B cell (primary cell): ENCODE measurements at places on chromosomes 12 and 14. TPM values are rescaled to one million over a fixed set of nuclear protein-coding genes. Genes with fewer than 3 reads are reported as not detected.

DNA sequence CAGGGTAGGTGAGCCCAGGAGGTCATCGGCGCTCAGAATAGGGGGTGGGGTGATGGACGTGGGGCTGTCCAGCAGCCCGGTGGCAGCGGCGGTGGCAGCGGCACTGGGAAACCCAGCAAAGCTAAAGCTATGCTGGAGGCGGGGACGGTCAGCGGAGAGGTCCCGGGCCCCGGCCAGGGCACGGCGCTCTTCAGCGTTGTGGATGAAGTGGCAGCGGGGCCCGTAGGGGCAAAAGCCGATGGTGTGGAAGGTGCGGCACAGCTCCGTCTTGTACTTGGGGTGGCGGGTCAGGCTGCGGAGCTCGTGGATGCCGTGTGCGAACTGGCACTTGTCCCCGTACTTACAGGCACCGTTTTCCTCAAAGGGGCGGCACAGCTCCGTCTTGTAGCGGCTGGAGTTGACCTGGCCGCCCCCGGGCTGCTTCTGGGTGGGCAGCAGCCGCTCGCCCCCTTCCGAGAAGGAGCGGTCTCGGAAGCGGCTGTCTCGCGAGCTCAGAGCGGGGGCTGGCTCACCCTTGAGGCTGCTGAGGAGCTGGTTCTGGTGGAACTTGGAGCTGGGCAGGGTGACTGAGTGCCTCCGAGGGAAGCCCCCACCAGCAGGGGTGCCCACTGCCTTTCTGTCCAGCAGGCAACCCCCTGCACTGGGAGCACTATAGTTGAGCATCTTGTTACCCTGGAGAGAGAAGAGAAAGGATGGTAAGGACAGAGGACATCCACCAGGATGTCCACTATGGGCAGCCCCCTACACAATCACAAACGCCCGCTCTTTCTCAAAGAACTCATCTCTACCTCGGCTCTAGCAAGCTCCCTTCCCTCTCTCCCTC lies 2.8 kb downstream of the ZFP36L1 start:
- peak; percentile 50 for DNase-seq

Gene FAM177A1
- 32.1 and 39.4 TPM in 2 replicates for total RNA-seq

DNA sequence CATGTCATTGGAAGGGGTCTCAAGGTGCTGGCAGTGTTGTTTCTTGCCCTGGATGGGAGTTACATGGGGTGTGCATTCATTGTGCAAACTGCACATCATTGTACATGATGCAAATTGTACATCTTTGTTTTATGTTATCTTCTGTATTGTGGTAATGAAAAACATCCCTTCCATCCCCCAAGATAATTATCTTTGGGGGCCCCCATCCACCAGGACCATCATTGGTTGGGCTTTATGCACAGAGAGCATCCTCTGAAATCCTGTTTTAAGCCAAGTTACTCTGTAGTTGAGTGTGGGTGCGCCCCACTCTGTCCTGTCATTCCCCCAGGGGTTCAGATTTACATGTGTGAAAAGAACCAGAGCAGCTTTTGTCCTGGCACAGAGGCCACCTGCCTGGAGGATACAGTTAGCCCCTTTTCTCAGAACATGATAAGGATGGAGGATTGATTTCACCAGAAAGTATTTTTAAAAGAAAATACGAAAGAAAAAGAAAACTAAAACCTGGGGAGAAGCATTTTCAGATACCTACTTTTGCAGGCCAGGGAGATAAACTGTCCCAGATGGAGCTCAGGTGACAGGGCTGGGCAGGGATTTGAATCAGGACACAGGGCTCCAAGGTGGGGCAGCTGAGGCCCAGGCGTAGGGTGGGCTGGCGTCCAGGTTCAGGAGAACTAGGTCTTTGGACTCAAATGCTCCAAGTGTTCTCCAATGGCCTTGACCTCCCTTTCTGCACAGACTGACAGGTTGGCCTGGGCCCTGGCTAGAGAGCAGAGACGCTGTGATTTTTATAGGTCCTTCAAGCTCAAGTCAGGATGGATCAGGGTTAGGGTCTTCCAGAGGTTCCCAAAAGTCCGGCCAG lies 17.2 kb downstream of the WSCD2 start:
- DNase-seq: no peak

Gene SLC25A21
- not detected in 2 replicates for total RNA-seq

DNA sequence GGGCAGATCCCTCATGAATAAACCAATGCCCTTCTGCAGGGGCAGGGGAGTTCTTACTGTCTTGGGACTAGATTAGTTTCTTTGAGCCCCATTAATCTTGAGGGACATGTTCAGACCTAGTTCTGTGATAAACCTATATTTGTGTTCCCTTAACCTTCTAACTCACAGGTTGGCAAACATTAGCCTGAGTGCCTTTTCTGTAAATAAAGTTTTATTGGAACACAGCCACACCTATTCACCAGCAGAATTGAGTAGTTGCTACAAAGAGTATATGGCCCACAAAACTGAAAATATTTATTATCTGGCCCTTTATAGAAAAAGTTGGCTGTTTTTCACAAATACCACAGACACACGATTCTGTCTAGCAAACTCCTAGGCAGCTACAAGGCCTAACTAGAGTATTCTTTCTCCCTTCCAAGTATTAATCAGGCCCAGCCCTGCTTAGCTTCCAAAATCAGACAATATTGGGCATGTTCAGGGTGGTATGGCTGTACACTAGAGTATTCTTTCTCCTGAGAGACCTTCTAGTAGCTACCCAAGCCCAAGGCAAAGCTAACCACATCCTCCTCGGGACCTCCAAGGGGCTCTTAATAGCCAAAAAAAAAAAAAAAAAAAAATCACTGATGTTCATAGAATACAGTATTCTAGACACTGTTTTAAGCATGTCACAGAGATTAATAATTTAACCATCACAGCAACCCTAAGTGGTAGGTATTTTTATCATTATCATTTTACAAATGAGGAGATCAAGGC lies 199.3 kb upstream of the PWP1 start:
- no peak for DNase-seq

DNA sequence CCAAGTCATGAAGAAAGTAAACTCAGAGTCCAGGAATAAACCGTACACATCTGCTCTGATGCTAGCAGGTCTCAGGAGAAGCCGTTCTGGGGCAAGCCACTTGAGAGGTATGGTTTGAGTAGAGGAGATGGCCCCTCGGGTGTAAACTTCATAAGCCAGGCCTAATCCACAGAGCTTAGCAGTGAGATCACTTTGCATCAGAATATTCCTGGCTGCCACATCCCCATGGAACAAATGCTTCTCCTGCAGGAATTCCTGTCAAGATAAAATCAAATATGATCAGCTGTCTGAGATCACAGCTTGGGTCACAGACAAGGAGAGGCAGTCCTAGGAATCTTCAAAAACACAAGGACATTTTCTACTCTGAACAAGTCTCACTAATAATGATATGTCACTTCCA lies 11.2 kb upstream of the MAGOHB start:
- DNase-seq: no peak

DNA sequence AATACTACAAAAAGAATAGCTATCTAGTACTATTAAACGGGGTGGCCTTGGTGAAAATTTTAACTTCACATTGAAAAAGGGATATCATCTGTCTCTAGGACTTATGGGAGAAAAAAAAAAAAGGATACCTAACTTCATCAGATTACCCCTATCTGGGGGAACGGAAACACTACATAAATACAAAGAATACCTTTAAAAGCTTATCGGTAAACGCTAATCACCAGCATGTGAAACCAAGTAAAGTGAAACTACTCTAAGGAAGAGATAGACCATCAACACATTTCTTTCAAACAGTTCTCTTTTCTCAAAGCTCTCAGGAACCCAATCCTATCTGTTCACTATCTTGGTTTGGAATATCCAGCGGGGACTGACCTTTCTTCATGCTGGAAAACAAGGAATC lies 3.5 kb downstream of the KICS2 start:
- DNase-seq: peak; percentile 18

Gene SLC22A17
- total RNA-seq: 0.89 and 0.97 TPM in 2 replicates

GRCh38 chr14:40417777-40418401 lies 985.7 kb upstream of the FBXO33 start:
- peak; percentile 4 for DNase-seq

DNA sequence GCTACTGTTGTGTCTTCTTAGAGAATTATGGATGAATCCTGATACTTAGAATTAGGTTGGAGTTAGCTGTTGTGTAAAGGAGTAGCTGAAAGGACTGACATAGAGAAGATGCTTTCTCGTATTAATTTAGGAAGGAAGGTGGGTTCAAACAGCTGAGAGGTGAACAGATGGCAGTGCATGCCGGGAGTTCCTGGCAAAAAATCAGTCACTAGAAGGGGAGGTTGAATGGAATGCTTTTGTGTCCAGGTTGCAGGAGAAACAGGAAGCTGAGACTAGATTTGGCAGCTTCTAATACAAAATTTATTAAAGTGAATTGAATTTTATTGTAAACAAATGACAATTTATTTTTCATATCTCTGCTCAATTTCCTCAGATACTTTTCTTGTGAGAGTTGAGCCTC lies 70.8 kb downstream of the BTG1 start:
- DNase-seq: no peak

Gene TMEM119
- 0.25 TPM in 1 of 2 replicates, not detected in the other for total RNA-seq

Gene PLEKHG7
- total RNA-seq: 23.2 and 26.7 TPM in 2 replicates

Gene MGP
- total RNA-seq: 0.81 TPM in 1 of 2 replicates, not detected in the other

Gene SRRM4
- total RNA-seq: not detected in 2 replicates

DNA sequence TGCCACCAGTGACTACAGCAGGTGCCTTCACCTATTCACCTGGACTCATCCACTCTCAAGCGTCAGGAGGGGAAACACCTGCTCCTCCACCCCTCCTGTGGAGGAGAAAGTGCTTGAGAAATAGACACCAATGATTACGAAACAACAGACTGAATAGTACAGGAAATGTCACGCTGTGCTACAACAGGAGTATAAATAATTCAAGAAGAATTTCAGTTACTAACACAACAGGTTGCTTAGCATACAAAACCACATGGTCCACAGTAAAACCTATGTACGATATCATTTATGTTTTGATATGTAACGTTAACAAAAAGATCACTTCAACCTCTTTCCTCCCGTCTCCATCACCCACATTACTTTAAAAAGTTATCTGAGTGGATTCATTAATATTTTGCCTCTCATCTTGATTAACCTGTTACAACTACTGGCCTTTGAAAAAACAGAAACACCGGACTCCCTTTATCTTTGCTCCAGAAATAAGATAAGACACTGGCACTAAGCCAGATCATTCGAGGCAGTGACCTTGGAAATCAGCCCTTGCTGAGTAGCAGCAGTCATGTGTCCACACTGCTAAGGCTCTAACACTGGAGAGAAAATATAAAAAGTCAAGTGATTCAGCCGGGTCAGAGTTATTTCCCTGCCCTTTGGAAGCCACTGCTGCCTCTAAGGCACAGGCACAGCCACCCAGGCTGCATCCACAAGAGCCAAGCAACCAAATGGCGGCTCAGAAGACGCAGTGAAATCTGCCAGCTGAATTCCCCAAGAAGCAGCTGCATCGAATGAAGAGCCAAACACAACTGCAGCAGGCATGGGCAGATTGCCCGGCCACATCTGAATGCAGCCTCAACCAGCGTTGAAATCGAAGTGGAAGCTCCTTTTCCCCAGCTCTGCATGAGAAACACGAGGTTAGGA lies 40.9 kb downstream of the NT5DC3 start:
- DNase-seq: no peak

- DNase-seq: peak; percentile 77
These were observed 24.8 kb downstream of the CLECL1 start for GRCh38 chr12:9707864-9708808.

Gene NR1H4
- total RNA-seq: not detected in 2 replicates

GRCh38 chr12:67377021-67377420 lies 107.9 kb downstream of the CAND1 start:
- DNase-seq: no peak

Gene KLRG1
- total RNA-seq: 3.2 and 3.9 TPM in 2 replicates

GRCh38 chr12:81815611-81816010 lies 56.5 kb upstream of the PPFIA2 start:
- no peak for DNase-seq

Gene CPM
- 5.0 and 6.4 TPM in 2 replicates for total RNA-seq

- DNase-seq: peak; percentile 52
These were observed 47.6 kb downstream of the MYBPC1 start for GRCh38 chr12:101642115-101643067.

Gene TAS2R31
- total RNA-seq: 5.0 and 5.7 TPM in 2 replicates

DNA sequence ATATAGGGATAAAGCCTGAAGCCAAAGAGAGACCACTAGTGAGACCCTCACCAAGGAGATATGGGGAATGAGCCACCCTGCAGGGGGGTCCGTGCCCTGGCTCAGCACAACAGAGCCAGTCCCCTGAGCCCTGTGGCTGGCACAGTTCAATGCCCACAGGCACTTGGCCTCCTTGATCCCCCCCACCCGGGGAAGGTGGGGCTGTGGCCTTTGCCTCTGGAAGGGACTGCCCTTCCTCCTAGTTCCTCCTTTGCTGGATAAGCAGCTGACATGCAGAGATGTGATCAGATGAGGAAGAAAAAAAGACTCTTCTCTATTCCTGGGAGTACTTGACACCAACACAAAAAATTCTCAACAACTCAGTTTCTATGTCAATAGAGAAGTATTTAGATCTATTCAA lies 19.9 kb downstream of the TTC7B start:
- DNase-seq: no peak

- DNase-seq: no peak
These were observed 17.2 kb downstream of the FAM186B start for GRCh38 chr12:49588281-49588680.

DNA sequence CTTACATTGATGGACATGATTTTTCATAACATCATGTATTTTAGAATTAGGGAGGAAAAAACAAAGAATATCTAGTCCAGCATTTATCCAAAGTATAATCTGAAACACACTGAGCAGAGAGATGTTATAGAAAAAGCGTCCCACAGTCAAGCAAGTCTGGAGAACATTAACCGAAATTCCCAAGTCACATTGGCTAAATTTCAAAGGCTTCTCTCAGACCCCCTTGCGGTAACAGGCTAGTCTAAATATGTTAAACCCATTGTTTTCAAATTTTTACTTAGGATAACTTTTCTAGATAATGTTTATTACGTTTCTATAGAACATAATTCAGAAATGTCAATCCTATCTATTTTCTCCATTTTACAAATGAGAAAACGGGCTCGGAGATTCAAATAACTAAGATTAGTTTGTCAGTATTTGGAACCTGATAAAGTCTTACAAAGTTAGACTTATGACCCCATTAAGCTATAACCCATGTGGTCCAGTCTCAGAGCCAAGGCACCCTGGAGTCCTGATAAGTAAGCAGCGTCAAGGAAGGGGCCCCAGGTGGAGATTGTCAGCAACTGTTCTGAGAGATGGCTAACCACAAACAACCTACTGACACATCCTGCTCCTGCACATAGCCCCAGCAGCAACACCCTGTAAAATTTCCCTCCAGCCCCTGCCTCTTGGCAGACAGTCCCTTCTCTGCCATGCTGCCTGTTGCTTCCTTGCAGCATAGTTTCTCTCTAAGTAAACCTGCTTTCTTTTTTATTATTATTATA lies 220.6 kb upstream of the TMEM260 start:
- no peak for DNase-seq

DNA sequence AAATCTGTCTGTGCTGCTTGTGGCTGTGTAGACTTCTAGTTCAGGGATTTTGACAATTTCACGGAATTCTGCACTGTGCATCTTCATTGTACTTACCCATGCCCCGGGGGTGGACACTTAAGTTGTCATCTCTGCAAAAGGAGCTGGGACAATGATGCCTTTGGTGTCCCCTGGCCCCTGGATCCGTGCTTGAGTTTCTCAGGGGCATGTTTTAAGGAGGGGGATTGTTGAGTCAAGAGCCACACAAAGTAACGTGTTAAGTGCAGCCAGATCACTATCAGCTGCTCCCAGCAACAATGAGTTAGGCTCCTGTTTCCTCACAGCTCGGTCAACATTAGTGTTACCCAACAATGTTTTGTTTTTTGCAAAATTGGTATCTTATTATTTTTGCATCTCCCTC lies 305.0 kb upstream of the DIO3 start:
- DNase-seq: no peak

- no peak for DNase-seq
These were observed 5.6 kb downstream of the GON7 start for GRCh38 chr14:93201155-93201704.

GRCh38 chr12:115597157-115597712 lies 680.3 kb downstream of the MED13L start:
- DNase-seq: no peak
